ENCODE measurements at places on chromosomes 6 and 20.

DNA sequence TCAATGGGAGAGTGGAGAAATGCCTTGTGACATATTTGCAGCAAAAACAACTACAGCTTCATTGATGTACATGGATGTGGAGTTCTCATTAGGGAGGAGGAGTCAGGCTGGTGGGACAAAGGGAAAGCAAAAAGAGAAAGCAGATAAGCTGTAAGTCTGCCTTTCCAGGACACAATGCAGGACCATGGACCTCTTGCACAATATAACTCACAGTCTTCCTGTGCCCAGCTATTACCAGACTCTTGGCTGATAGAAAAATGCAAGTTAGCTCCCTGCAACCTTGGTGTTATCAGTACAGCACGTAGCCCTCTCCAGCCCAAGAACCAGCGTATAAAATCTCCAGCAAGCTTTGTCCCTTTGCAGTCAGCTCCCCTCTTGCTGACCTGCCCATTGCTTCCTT, 232.3 kb downstream of the NFATC2 start:
- no peak for DNase-seq

- DNase-seq, result no peak
Measured at GRCh38 chr20:36277546-36277945, 28.6 kb upstream of the DLGAP4 start.

- DNase-seq, result no peak
Measured at GRCh38 chr6:54850114-54850513, 3.5 kb downstream of the FAM83B start.

GRCh38 chr6:24911796-24912382, 23.9 kb downstream of the RIPOR2 start:
- DNase-seq, result no peak

GRCh38 chr20:31713312-31714273, 9.1 kb downstream of the BCL2L1 start:
- peak; percentile 74 for DNase-seq

- no peak for DNase-seq
Measured at GRCh38 chr20:59821201-59821600, 112.2 kb downstream of the SYCP2 start.

- no peak for DNase-seq
Measured at GRCh38 chr6:169639653-169640278, 62.1 kb downstream of the WDR27 start.

GRCh38 chr20:35171753-35172433, at the start of gene PROCR:
PROCR (plus strand) TSS chr20:35172072; CDS start chr20:35172155, 83 bp downstream.
- DNase-seq, result peak; percentile 74

DNA sequence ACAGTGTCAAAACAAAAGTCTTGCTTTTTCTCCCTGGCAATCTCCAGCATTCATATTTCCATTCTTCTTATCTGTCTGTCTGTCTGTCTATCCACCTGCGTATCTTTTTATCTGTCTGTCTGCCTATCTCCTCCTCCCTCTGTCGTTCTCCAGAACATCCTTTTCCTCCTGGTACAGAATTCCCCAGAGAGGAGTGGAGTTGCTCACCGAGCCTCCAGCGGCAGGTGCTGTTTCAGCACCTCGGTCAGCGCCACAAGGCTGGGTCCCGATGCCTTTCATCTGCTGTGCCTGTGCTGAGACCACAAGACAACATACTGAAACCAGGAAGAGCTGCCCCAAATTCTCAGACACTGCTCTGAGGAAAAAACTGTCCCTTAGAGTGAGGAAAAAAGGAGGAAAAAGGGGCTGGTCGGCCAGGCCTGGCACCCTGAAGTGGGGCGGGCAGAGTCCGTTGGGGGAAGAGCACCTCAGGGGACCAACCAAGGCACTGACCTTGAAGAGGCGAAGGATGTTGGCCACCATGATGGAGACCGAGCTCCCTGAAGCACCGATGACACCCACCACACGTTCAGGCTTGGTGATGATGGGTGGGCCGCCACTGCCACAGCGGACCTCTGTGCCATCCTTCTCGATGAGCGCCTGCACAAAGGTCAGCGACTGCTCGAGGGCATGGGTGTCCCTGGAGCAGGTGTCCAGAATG, 13.3 kb downstream of the GRM4 start:
- DNase-seq, result no peak

- DNase-seq, result no peak
Measured at GRCh38 chr6:145600299-145600698, 135.0 kb downstream of the EPM2A start.

DNA sequence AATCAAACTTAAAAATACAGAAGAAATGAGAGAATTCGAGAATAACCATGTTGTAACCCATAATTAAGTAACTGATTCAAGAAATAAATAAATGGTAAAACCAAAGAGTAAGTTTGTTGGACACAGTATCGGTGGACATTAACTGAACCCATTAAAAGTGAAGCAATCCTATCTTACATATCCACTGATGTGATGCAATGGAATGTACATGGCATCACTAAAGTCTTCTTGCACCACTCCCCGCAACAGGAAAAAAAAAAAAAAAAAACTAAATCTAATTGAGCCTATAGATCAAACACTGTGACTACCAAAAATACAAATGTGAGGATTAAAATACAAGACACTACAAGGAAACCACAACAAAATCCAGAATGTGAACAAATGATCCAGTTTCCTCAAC, 7.9 kb downstream of the SNX14 start:
- no peak for DNase-seq

GRCh38 chr6:163572612-163573011, 158.1 kb downstream of the QKI start:
- no peak for DNase-seq

GRCh38 chr6:28865401-28866204, 58.2 kb downstream of the TRIM27 start:
- no peak for DNase-seq

DNA sequence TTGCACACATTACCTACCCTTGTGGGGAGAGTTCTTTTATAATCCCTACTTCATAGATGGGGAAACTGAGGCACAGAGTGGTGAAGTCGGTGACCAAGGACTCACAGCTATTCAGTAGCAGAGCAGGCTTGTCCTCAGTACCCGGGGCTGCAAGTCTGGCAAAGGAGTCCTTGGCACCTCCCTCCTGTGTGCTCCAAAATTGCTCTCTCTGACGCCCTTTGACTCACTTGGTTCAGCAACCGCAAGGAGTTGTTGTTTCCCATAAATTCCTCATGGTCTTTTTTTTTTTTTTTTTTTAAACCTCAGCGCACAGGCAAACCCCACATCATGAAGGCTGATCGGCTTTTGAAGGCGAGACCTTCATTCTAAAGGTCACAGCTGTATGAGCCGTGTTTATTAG, 143.2 kb downstream of the CEBPB start:
- DNase-seq, result peak; percentile 56

DNA sequence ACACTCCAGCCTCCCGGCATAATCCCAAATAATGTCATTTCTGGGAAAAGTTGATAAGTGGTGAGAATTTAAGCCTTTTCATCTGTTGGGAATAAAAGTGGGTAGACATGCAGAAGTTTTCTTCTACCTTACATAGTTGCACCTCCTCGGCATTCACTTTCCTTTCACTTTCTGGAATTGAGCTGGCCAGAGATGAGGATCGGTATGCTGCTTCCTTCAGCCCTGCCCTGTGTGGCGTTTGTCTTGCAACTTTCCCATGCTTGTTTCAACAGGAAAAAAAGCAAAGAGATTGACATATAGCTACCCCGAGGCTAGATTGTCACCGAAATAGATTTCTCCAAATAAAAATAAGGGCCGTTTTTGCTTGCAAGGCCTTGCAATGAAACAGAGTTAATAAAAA, 65.8 kb upstream of the JAG1 start:
- DNase-seq, result no peak

GRCh38 chr6:158474961-158475343, 84.9 kb upstream of the TMEM181 start:
- peak; percentile 18 for DNase-seq

DNA sequence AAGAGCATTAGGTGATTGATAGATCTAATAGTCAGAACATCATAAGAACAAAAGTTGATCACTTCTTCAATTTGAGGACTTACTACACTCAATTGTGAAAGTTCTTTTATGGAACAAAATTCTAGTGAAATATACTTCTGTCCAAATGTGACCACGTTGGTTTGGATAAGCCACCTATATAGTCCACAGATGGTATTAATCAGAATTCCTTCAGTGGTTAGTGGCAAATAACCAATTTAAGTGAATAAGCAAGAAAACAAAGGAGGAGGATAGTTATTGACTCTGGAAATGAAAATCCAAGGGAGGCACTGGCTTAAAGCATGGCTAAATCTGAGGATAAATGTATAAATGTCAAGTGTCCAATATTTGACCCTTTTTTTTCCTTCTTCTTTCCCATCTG, 268.5 kb upstream of the MARCKS start:
- DNase-seq, result no peak

Data from AG04450 (cell line).